Activated T-cell treated with anti-CD3 and anti-CD28 coated beads, Interleukin-2, amount 50 U/mL, for 4 hours (primary cell): ENCODE measurements at places on chromosomes 3 and 15. TPM values are rescaled to one million over a fixed set of nuclear protein-coding genes. Genes with fewer than 3 reads are reported as not detected.

DNA sequence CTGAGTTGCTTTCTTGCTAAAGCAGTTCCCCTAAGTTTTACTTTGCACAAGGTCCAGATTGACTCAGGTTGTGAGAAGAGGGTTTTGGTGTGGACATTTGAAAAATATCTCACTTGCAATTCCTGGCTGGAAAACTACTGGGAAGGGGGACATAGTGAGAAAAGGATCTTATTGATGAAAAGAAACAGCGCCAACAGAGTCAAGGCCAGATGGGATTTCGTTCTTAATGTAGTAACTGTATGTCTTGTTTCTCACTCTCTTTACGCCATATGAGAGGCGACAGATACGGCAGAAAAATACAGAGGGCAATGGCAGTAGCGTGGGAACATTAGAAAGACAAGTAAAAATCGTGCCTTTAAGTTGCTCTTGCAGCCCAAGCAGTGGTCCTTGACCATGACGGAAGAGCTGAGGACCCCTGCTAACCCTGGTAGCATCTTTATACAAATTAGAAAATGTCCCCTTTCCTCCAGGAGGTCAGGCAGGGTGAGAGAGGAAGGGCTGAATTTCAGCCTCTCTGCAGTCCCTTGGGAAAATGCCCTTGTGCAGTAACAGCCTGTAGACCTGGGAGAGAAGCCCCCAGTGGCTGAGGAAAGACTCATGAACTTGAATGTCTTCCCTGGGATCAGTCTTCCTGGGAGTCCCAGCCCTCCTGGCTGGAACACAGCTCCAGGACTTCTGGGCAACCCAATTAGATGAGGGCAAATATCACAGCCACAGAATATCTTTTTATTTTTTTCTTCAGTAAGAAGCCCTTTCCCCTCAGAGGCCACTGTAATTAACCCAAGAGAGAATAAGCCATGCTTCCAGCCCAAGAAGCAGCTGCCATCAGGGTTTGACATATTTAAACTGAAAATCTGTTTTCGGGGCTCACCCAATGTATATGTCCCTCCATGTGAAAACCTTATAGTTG is 113.4 kb downstream of the CD47 start:
- DNase-seq: no peak

- no peak for DNase-seq
Measured at GRCh38 chr15:94740469-94740868, 509.1 kb downstream of the MCTP2 start.

- no peak for DNase-seq
Measured at GRCh38 chr3:157423337-157423736, 13.3 kb upstream of the PTX3 start.

DNA sequence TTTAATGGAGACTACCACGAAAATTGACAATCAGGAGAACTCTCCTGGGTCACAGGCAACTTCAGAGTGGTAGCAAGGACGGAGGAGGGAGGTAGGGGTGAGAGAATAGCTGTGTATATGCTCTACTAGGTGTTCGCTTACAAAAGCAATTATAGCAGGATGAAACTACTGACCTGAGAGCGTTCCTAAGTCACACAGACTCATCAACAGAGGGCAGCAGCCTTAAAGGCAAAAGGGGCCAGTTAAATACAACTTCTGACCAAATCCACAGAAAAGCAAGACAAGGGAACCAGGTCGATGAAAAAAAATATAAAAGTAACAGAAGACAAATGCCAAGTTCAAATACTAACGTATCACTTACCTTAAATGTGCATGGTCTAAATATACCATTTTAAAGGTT is 894.6 kb downstream of the PLOD2 start:
- no peak for DNase-seq

- DNase-seq: no peak
Measured at GRCh38 chr15:62887113-62887570, 155.4 kb upstream of the TPM1 start.

The NAALADL2 gene
- total RNA-seq: 0.33 TPM

The SLC22A13 gene
- 0.29 TPM for total RNA-seq
